ENCODE measurements at places on chromosomes 2 and 18.

- no peak for DNase-seq
These were observed 111.9 kb upstream of the DTNA start for GRCh38 chr18:34598120-34598635.

DNA sequence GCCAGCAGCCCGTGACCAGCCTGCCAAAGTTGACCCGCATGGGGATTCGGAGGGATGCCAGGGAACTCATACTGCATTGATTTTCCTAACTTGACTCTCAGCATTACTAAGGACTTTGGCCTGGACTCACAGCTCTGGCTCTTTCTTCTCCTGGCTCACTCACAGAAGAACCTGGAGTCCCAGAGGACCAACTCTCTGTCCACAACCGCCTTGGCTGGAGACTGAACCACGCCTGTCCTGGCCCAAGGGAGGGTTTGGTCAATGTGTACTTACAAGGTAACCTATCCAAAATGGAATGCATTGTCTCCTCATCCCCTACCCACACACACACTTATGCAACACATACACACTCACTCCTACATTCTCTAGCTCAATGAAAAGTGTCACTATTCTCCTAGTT is 135.6 kb upstream of the KLHL29 start:
- no peak for DNase-seq

DNA sequence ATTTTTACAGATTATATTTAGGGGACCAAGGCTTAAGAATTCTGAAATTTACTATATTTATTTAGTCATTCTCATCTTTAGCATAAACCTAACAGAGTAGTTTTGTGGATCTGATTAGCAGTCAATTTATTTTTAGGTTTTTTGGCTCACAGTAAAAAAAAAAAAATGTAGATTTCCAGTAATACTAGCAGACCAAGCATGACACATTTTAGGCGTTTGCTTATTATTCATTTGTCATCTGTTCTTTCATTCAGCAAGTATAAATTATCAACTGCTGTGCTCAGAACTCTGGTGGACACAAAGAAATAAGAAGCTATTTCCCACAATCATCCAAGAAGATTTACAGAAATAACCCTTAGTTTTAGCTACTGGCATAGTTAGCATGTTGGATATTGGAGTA is 20.6 kb downstream of the PDE1A start:
- no peak for DNase-seq

- DNase-seq: no peak
These were observed 317.9 kb upstream of the PKDCC start for GRCh38 chr2:41729800-41730364.

- DNase-seq: no peak
These were observed 1.2 kb upstream of the BCL11A start for GRCh38 chr2:60554646-60555065.
